Neural crest cell (in vitro differentiated cells): ENCODE measurements at places on chromosomes 6 and 20.

DNA sequence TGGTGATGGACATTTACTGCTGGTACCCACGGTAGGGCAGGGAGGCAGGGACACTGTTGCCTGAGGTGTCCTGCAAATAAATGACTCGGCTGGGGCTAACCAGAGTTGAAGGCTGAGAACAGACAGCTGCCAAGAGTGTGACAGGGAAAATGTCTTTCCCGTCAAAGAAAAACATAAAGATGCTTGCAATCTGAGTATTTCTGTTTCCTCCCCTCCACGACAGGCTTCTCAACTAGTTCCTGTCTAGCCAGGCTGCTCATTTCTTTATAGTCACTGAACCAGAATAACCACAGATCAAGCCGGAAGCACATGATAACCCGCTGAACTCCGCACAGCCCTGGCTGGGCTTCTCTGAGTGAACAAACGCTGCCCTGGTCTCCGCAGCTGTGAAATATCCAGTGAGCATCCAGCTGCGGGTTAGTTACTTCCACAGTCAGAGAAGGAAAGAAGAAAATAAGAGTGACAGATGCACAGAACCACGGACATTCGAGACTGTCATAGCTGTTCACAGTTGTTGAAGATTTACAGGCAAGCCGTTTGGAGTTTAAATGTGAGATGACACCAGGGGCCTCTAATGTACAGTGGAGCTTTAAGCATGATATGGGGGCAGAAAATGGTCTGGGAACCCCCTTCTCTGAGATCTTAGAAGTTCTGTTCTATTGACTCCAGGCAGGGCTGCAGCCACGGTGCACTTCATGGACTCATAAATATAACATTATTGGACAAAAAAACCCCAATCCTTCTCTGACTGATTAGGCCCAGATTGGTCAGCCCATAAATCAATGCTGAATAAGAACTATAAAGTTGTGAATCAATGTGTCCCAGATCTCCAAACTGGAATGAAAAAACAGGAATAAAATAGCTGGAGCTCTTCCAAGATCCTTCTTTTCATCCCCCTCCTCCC is 299.9 kb upstream of the SUPT3H start:
- no peak for DNase-seq

- no peak for DNase-seq
Observed at GRCh38 chr20:50290808-50291207, 100.2 kb downstream of the CEBPB start.

DNA sequence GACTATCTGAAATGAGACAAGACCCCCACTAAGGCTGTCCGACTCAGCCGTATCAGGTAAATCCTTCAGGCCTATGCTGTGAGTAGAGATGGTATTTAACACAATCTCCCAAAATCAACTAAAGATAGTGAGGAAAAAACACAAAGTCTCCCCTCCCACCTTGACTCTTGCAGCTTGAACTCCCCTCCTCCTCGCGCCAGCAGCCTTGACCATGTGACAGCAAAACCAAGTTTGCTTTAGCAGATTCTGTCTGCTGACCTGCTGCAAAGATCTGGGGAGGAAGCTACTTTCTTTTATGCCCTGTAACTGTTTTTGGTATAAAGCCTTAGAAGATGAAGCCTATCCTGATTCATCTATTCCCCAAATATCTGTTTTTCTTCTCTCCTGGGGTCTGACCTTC is 509.5 kb downstream of the CDH26 start:
- no peak for DNase-seq

DNA sequence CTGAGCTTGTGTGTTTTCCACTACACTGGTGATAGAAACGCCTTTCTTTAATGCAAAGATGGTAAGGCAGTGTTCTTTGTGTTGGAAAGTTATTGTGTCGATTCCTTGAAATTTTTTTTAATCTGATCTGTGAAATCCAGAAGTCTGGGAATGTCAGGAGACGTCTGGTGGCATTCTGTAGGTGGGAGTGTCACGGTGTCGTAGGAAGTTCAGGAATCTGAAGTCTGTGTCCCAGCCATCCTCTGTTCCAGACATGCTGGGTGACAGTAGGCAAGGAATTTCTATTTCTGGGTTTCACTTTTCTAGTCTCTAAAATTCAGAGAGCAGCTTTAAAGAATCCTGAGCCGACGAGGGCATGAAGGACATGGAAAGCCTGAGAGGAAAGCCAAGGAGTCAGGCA is 223.8 kb downstream of the ZNF217 start:
- DNase-seq, result no peak

- DNase-seq, result no peak
Observed at GRCh38 chr6:47294990-47295389, 14.7 kb downstream of the TNFRSF21 start.

- DNase-seq, result no peak
Observed at GRCh38 chr6:21556511-21556910, 37.0 kb upstream of the SOX4 start.
